Peyer's patch (tissue), 4 donors: ENCODE measurements at places on chromosomes 1 and 21. TPM values are rescaled to one million over a fixed set of nuclear protein-coding genes. Genes with fewer than 3 reads are reported as not detected.

GRCh38 chr1:109850827-109851226 is 59.8 kb upstream of the CSF1 start:
- no peak for DNase-seq
- no peaks in the 10 kb centered on the region for H3K36me3 ChIP-seq
- no peaks in the 10 kb centered on the region for H3K4me1 ChIP-seq
- no peak overlapping the region for H3K4me3 ChIP-seq
- no peaks in the 10 kb centered on the region for H3K27me3 ChIP-seq

GRCh38 chr1:170153417-170153816 is 7.7 kb downstream of the NTMT2 start:
- no peak for DNase-seq
- no peaks in the 10 kb centered on the region for H3K27me3 ChIP-seq
- H3K27ac ChIP-seq: no peak overlapping the region
- no peaks in the 10 kb centered on the region for H3K4me1 ChIP-seq
- no peaks in the 10 kb centered on the region for H3K36me3 ChIP-seq

GRCh38 chr1:214446772-214447556 is 104.4 kb downstream of the PTPN14 start:
- H3K27ac ChIP-seq: no peak overlapping the region
- no peaks in the 10 kb centered on the region for H3K4me1 ChIP-seq
- no peak overlapping the region for H3K4me3 ChIP-seq
- DNase-seq: no peak

DNA sequence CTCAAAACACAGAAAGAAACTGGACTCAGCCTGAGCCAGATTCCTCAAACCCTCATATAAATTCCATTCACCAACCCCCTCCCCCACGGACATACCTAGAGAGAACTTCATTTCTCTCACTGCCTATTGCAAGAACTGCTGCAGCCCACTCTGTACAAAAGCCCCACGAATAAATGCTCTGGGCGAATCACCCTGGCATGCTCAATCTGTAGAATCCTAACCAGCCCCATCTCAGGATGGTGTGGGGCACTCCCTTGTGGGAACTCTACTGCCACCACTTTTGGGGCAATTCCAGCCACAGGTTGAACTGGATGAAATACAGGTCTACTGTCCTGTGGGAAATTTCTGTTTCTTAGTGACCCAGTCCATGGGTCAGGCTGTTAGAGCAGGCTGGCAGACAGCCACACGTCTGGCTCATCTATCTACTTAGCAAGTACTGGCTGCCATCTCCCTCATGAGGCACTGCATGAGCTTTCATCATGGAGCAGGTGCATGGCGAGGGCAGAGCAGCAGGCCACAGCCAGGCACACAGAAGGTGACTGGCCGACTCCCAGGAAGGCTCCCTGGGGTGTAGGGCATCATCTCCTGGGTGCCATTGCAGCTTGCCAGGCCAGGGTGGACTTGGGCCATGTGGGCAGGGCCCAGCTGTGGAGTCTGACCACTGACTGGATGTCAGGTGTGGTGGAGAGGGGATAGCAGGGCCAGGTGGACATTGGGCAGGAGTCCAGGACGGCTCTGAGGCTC is 1.6 kb upstream of the C1orf35 start:
- peaks cover 36% of the 10 kb centered on the region for H3K4me1 ChIP-seq
- no peak overlapping the region for H3K4me3 ChIP-seq
- H3K36me3 ChIP-seq: peaks cover 34% of the 10 kb centered on the region
- H3K27ac ChIP-seq: no peak overlapping the region
- no peaks in the 10 kb centered on the region for H3K27me3 ChIP-seq

DNA sequence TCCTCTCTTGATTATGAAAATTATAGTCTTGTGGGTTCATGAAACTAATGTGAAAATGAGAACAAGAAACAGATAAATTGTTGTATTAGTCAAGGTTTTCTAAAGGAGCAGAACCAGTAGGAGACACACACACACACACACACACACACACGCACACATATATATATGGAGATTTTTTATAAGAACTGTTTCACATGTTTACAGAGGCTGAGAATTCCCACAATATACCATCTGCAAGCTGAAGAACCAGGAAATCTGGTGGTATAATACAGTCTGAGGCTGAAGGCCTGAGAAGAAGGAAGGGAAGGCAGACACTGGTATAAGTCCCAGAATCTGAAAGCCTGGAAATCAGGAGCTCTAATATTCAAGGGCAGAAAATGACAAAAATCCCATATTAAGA is 70.9 kb upstream of the RGS18 start:
- H3K27ac ChIP-seq: no peak overlapping the region
- no peaks in the 10 kb centered on the region for H3K4me1 ChIP-seq
- H3K4me3 ChIP-seq: no peak overlapping the region
- DNase-seq: no peak

DNA sequence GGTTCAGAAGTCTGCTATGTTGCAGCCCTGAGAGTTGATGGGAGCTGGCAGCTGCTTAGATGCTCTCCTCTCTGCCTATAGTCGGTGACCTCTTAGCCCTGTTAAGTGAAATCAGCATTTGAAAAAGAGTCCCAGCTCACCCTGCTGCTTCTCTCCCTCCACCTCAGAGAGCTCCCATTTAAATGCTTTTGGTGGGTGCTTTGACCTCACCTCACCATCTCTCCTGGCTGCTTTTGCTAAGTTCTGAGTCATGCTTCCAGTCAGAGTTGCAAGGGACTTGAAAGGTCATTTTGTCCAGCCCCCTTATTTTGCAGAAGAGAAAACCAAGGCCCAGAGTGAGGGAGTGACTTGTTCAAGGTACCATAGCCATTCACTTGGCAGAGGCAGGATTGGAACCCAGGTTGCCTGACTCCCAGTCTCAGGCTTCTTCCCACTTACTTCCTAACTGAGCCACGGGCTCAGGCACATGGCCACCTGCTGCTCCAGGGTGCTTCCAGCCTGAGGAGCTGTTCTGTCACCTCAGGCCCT is 3.3 kb downstream of the MAPKAPK2 start:
- no peak for DNase-seq
- no peak overlapping the region for H3K4me3 ChIP-seq
- H3K27ac ChIP-seq: peak overlapping the region; percentile 98
- H3K36me3 ChIP-seq: no peaks in the 10 kb centered on the region

- H3K4me3 ChIP-seq: no peak overlapping the region
- no peaks in the 10 kb centered on the region for H3K4me1 ChIP-seq
- no peak for DNase-seq
- H3K27ac ChIP-seq: no peak overlapping the region
- H3K27me3 ChIP-seq: no peaks in the 10 kb centered on the region
Observed at GRCh38 chr1:94006604-94007003, 97.4 kb upstream of the GCLM start.

DNA sequence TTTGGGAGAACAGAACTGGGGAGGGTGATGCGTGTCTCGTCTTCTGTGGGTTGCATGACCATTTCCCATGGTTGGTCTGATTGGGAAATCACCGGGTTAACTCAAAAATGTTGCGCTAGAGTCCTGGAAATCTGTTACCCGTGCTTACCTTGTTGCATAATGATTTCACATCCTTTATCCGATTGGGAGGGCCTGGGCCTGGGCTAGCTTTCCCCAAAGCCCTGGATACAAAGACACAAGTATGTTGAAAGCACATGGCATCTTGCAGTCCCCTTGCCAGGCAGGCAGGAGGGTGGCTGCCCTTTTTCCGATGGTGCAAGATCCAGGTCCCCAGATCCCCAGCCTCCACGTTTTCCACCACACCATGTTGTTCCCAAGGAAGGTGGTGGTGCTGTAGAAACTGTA is 582 bp downstream of the TRPM2 start:
- no peaks in the 10 kb centered on the region for H3K36me3 ChIP-seq
- peaks cover 9% of the 10 kb centered on the region for H3K4me1 ChIP-seq
- H3K4me3 ChIP-seq: peak overlapping the region; percentile 29
- peaks cover 15% of the 10 kb centered on the region for H3K27me3 ChIP-seq
- peak overlapping the region; percentile 77 for H3K27ac ChIP-seq

DNA sequence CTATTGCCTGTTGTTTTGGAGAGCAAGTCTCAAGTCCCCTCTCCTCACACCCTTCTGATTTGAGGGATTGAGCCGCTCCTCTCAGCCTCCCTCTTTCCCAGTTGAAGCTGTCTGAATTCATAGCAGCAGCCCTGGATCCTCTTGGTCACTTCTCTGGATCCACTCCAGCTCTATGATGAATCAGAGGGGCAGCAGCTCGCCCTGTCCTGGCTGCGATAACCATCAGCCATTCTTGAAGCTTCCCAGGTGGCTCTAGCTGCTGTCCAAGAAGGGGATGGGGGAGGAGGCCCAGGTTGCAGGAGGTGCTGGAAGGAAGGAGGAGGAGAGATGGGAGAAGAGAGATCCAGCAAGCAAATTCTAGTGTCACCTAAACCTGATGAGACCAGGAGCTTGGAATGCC is 31.3 kb downstream of the WNT4 start:
- H3K27me3 ChIP-seq: no peaks in the 10 kb centered on the region
- peaks cover 48% of the 10 kb centered on the region for H3K4me1 ChIP-seq

- H3K4me1 ChIP-seq: no peaks in the 10 kb centered on the region
- no peak overlapping the region for H3K4me3 ChIP-seq
- H3K36me3 ChIP-seq: no peaks in the 10 kb centered on the region
- no peak overlapping the region for H3K27ac ChIP-seq
- no peaks in the 10 kb centered on the region for H3K27me3 ChIP-seq
- no peak for DNase-seq
Observed at GRCh38 chr1:68973459-68974244, 476.8 kb upstream of the DEPDC1 start.

DNA sequence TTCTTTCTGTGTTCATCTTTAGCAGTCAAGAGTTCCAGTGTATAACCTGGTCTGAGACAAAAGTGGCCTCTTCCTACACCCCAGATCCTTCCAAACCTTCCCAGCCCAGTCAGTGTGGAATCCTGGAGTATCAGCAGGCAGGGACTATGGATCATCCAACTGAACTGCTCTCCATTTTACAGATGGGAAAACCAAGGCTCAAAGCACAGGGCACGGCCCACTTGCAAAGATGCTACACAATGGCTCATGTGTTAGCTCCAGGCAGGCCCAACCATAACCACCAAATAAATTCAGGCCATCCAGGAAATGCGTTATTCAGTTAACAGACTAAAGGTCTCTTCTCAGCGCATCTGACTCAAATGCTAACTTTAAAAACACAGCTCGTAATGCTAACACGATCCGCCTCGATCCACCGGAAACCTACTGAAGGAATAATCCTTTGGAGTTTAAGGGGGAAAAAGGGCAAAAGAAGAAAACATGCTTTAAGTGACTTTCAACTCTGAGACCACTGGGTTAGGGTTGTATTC is 7.1 kb downstream of the GLIS1 start:
- H3K27ac ChIP-seq: no peak overlapping the region
- H3K4me3 ChIP-seq: no peak overlapping the region
- H3K27me3 ChIP-seq: no peaks in the 10 kb centered on the region
- no peaks in the 10 kb centered on the region for H3K36me3 ChIP-seq
- H3K4me1 ChIP-seq: no peaks in the 10 kb centered on the region

DNA sequence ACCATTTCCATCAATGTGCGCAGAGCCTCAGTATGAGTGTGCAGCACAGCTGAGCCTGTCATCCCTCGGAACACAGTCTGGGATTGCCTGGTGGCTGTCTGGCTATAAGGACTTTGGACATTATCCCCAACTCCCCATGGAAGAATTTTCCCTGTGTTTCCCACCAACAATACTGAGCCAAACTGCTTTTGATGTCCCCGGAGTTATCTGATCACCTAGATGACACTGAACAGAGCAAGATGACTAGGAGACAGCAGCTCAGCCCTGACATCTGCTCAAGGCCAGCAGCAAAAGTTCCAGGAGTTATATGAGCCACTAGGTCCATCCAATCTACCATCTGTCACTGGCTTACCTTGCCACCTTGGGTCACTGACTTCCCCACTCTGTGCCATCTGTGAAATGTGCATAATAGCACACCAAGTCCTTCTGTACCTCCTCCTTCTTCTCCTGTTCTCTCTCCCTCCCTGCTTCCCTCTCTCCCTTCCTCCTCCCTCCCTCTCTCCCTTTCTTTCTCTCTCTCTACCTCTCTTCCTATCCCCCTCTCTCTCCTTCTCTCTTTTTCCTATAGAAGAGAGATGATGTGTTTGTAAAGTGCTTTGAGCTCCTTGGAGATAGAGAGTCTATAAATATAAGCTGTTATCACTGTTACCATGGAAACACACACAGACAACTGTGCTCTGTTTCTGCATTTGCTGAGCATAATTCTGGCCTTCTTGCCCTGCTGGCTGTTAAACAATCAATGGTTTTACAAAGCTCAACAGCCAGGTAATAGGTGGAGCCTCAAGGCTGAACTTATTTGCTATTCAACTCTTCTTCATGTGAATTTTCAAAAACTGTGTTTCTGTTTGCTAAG is 19.7 kb upstream of the ATP1B1 start:
- no peaks in the 10 kb centered on the region for H3K4me1 ChIP-seq
- peak overlapping the region; percentile 37 for H3K27ac ChIP-seq
- H3K27me3 ChIP-seq: no peaks in the 10 kb centered on the region
- no peak for DNase-seq
- H3K36me3 ChIP-seq: no peaks in the 10 kb centered on the region

DNA sequence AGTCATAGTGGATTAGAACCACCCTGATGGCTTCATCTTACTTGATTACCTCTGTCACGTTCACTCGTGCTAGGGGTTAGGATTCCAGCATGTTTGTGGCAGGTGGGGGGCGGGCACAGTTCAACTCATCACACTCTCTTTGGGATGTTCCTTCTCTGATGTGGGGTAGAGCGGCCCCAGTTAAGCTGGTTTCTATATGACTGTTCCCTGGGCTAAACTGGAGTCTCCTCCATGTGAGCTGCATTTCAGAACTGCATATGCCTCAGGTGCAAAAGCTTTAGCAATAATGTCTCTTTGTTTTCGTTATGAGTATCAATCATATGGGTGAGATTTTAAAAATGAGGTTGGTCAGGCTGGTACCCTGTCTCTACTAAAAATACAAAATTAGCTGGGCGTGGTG is 393.2 kb downstream of the RPS6KC1 start:
- H3K27ac ChIP-seq: no peak overlapping the region
- no peak for DNase-seq
- no peaks in the 10 kb centered on the region for H3K27me3 ChIP-seq
- H3K36me3 ChIP-seq: no peaks in the 10 kb centered on the region

GRCh38 chr1:214002060-214002459 is 14.3 kb downstream of the PROX1 start:
- no peak overlapping the region for H3K27ac ChIP-seq
- H3K4me3 ChIP-seq: no peak overlapping the region
- no peaks in the 10 kb centered on the region for H3K27me3 ChIP-seq
- DNase-seq: no peak

DNA sequence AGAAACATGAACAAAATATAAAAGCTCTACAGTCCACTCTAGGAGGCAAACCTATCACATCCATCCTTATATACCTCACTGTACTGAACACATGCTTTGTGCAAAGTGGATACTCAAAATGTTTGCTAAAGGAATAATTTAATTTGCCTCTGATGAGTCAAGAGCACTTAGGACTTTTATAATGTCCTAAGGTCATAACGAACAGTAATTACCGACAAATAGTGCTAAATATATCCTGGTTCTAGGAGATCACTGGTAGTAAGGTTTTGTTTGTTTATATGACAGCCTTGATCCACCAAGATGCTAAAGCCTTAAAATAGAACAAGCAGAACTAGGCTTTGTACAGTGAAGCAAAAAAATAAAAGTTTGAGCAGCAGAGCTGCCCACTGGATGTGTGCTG is 70.6 kb downstream of the GADD45A start:
- H3K36me3 ChIP-seq: no peaks in the 10 kb centered on the region
- no peaks in the 10 kb centered on the region for H3K4me1 ChIP-seq
- no peak overlapping the region for H3K4me3 ChIP-seq
- H3K27ac ChIP-seq: no peak overlapping the region
- no peaks in the 10 kb centered on the region for H3K27me3 ChIP-seq
- DNase-seq: no peak

Gene ZNF593OS
- total RNA-seq: not detected

Gene F5
- total RNA-seq: 0.18 TPM

Gene OR6P1
- total RNA-seq: not detected

Gene TMEM269
- total RNA-seq: not detected
